ENCODE measurements at places on chromosomes 5 and 9.

DNA sequence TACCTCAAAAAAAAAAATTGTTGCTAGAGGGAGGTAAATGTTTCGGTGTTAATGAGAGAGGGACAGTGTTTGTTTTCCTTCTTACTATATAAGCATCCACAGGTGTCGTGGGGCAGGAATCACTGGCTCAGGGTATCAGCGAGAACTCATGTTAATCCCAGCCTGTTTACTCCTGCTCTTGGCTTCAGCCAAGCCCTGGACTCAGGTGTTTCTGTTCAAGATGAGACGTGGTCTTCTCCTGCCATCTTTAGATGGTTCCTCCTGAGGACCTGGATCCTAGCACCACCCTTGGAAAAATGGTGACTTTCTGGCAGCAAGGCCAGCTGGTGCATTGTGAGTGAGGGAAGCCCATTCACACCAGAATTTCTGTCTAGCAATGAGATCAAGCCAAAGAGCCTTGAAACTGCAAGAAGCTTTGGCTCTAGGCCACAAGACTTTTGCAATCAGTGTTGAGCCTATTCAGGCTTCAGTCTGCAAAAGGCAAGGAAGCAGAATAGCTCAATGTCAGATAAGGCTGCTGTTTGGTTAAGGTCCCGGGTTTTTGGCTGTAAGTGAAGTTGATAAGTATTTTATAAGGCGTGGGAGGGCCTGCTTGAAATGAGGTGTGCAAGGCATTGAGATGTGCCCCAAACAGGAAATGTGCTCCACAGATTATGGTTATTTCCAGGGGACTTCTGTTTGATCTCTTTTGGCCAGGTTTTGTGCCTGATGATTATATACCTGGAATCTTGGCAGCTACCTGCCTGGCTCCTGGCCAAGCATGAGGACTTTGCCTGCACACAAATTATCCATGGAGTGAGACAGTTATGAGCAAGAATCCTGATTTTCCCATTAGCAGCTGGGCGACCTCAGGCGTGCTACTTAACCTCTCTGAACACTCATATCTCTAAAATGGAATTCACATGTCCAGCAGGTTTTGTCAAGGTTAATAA, 99.8 kb downstream of the TENT4A start:
- DNase-seq, result no peak

DNA sequence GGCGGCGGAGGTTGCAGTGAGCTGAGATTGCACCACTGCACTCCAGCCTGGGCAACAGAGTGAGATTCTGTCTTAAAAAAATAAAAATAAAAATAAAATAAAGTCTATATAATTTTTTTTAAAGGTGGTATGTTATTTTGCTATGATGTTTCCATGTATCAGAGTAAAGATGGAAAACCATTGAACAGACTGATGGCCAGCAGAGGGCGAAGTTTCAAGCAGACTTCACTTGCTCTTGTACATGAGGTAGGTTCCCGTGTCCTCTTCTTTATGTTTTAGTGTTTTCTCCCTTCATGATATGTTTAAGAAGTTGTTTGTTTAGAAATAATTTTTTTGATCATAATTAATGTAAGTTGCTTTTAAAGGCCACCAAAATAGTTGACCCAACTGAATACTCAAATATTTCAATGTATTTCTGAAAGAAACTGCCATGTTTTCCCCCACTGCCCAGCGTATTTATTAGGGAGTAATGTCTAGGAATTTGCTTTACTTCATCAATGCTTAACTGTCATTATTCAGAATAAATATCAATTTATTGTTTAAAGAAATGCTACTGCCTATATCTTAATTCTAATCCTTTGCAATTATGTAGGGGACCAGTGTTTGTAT, 146.4 kb downstream of the HACD4 start:
- DNase-seq, result peak; percentile 44

DNA sequence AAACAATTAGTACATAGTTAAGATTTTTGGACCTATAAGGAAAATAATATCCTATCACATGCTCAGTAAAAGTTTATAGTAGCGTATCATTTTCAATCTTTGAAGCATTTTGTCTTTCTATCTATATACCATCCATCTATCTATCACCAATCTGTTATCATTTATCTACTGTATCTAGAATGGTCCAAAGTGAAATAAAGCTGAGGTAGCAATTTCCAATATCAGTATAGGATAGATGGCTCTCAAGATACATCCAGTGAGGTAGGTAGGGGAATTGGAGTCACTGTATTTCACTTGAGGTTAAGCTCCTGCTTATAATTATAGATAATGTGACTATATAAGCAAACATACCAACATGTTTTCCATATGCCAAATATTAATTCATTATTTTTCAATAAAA, 889.1 kb upstream of the CTNND2 start:
- no peak for DNase-seq

DNA sequence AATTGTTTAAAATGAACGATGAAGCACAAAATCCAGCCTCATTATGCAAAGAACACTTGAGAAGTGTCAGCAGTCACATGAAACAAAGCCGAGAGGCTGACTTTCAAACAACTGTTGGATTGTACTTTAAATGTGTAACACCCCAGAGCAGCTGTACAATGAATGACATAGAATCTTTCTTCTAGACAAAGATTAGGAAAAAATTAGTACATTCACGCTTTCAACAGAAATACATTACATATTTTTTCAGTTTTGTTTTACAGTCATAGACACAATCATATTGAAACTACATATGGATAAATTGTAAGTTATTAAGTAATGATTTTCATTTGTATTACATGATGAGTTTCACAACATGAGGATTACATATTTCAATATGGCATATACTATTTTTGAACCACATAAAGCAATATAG, 10.6 kb upstream of the AGXT2 start:
- DNase-seq, result no peak

DNA sequence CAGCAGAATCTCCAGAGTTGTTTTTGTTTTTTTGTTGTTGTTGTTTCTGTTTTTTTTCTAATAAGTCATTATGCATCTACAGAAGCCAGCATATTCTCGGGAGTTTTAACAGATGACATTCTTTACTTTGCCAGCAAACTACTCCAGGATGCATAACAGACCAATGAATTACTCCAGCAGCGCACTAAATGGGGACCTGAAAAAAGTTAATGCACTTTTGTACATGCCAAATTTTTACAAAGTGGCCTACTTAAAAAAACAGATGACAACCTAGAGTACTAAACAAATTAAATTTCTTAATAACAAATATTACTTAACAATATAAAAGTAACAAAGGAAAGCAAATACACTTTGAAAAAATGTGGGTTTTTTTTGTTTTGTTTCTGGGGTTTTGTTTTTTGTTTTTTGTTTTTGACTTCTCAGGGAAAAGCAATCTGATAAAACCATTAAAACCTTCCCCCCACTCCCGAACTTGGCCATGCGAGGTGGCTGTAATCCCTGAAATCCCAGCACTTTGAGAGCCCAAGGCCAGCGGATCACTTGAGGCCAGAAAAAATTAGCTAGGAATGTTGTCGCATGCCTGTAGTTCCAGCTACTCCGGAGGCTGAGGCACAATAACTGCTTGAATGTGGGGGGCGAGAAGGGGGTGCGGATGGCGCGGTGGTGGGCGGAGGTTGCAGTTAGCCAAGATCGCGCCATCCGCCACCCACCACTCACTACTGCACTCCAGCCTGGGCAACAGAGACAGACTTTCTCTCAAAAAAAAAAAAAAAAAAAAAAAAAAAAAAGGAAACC, 352.4 kb downstream of the CETN3 start:
- no peak for DNase-seq

GRCh38 chr5:135248801-135249231, 150.2 kb downstream of the MACROH2A1 start:
- DNase-seq, result no peak

DNA sequence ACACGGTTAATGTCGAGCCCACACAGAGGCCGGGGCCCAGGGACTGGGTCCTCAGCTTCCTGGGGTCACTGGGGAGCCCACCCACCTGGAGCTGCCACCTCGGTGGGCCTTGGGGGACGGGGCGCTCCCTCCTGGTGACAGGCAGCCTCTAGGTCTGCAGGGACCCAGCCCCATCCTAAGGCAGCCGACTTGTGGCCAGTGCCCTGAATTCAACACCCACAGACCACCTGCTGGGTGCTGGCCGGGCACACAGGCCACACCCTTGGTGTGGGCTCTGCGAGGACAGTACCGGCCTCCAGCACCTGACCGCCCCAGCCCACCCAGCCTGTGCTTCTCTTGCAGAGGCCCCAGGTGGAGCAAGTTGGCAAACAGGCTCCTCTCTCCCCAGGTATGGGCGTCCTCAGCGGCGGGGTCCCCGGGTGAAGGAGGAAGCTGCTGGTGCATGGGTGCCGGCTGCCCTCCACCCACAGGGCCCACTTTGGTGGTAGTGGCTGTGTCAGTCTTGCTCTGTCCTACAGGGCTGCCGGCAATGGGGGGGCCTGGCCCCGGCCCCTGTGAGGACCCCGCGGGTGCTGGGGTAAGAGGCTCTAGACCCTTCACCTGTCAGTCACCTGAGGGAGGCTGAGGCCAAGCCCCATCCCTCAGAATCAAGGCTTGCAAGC, 8.3 kb downstream of the ENTPD8 start:
- peak; percentile 26 for DNase-seq

- DNase-seq, result no peak
These were observed 190.7 kb upstream of the TAS2R1 start for GRCh38 chr5:9820691-9821449.

GRCh38 chr5:86460519-86460918, 157.2 kb upstream of the COX7C start:
- no peak for DNase-seq

DNA sequence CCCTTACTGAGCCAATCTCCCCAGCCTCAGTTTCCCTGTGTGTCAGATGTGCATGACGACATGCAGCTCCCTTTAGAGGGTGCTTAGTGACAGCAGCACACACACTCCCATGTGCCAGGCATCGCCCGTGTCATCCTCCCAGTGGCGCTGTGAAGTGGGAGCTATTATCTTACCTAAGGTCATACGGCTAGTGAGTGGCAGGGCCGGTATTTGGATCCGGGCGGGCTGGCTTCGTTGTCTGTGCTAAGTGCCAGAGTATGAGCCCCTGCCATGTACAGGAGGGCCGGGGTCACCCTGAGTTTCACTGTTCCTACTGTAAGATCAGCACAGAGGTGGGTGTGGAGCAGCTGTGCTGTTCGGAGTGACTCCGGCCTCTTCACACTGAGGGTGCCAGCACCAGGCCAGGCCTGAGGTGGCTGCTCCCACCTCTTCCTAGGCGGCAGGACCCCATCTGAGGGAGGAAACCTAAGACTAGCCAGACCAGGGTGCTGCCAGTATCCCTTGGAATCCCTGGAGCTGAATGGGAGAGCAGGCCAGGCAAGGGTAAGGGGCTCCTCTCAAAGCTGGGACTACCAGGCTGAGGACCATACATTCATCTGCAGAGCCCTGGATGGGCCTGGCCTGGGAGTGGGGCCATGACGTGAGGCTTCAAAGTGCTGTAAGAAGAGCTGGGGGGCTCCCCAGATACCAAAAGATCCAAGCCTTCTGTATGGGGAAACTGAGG, 22.5 kb downstream of the AQP7 start:
- peak; percentile 54 for DNase-seq

GRCh38 chr5:54469622-54470021, 14.1 kb downstream of the HSPB3 start:
- DNase-seq, result no peak

DNA sequence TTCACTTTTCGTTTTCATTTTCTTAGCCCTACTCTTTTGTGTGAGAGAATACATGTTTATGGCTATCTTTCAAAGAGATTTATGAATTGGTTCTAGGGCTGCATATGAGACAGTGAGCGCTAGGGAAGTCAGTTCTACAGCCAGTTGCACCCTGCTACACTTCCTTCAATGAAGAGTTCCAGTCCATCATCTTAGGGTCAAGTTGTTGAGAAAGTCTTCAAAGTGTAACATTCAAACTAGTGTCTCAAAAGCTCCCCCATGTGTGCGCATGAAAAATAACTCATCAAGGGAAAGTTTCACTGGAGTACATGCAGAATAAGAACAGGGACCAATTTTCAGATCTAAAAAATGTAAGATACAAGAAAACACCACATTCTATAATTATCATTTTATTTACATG, 317.2 kb downstream of the DEPDC1B start:
- no peak for DNase-seq

GRCh38 chr5:132238901-132239500, 11.3 kb upstream of the P4HA2 start:
- DNase-seq, result no peak

GRCh38 chr5:61306531-61307131, 25.4 kb upstream of the ZSWIM6 start:
- no peak for DNase-seq

- DNase-seq, result no peak
These were observed 381.1 kb downstream of the TMEM38B start for GRCh38 chr9:106075236-106075959.

GRCh38 chr5:57653636-57654290, 171.2 kb upstream of the ACTBL2 start:
- peak; percentile 33 for DNase-seq

GRCh38 chr5:125575891-125576505, 829.6 kb upstream of the ZNF608 start:
- DNase-seq, result no peak

GRCh38 chr5:3827624-3828023, 232.0 kb downstream of the IRX1 start:
- DNase-seq, result no peak

DNA sequence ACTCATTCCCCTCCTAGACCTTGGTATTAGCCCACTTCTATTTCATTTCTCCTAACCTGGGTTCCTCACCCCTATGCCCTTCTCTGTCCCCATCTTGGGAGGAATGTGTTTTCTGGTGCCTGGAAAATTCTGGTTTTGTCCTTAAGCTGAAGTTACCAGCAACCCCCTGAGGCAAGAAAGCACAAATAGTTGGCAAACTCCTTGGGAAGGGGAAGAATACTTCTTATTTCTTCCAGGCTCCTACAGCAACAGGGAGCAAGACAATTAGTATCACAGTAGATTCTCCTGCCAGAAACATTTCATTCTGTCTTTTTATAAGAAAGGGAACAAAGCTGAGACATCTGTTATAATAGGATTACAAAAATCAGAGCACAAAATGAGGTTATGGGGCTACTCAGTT, 142.5 kb downstream of the SNCAIP start:
- DNase-seq, result no peak

DNA sequence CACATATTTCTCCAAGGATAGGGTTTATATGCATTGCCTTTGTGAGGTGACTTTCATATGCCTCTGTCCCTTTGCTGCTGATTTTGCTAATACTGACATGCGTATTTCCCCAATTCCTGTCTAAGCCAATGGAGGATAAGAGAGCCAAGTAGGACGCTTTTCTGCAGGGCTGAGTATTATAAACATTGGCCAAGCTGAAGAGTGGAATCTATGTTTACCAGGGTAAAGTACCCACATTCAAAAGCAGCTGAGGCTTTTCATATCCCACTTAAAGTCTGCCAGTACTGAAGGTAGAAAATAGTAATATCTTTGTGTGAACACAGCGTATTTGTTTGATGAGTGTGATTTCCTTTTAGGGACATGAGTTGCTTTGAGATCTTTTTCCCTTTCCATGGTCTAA, 128.8 kb upstream of the GPR151 start:
- DNase-seq, result no peak

GRCh38 chr5:82847562-82847961, 229.6 kb downstream of the TMEM167A start:
- no peak for DNase-seq

DNA sequence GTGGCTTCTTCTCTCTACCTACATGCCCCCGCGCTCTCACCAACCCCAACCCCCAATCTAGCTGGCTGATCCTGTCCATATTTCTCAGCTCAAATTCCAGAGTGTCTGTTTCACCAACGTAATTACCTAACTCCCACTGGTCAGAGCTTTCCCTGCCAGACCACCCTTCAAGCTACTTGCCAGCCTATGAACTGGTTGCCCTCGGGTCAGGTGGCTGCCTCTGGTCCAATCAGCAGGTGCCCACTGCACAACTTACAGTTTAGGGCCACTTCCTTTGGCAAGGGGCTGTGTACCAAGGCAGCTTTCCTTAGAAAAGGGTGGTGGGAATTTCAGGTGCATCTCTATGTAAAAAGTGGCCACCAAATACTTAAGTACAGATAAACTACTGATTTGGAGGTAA, 92.2 kb upstream of the SLC30A5 start:
- DNase-seq, result no peak
